Stimulated activated CD4-positive, alpha-beta T cell treated with anti-CD3 and anti-CD28 coated beads, Interleukin-1b, Interleukin-23, amount 100 ng/mL, for 1 hour (primary cell): ENCODE measurements at places on chromosomes 7 and 10.

- no peak for DNase-seq
These were observed 34.9 kb downstream of the IL15RA start for GRCh38 chr10:5942474-5942873.

GRCh38 chr10:43790147-43790546, 141.5 kb upstream of the ZNF32 start:
- DNase-seq = no peak

DNA sequence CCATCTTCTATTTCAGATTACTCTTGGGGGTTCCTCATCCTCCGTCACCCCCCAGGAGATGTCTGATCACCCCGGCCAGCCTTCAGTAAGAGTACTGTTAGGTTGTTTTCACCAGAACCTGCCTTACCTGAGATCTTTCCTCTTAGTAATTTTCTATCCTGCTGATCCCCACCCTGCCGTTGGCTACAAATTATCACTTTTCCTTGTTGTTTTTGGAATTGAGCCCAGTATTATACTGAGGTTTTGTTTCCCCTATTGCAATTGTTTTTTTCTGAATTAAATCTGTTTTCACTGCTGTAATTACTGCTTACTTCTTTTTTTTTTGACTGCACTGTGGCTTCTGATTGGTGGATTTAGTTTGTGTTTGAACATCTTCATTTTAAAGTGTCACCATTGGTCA, 14.7 kb downstream of the SPAM1 start:
- no peak for DNase-seq

DNA sequence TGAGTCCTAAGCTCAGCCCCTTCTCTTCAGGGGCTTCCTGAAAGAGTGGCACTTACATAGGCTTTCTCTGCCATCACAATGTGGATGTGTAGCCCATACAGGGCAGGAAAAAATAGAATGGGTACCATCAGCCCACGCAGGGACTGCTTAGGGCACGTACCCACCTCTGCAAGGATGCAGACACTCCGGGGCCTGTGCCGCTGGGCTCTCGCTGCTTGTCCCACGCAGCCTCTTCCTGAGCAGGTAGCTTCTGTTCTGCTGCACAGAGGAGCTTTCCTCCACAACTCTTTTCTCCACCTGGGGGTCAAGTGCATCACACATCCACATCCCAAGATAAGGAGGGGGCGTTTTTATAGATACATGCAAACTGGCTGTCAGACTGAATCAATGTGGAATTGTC, 34.3 kb downstream of the FRMPD2 start:
- no peak for DNase-seq

DNA sequence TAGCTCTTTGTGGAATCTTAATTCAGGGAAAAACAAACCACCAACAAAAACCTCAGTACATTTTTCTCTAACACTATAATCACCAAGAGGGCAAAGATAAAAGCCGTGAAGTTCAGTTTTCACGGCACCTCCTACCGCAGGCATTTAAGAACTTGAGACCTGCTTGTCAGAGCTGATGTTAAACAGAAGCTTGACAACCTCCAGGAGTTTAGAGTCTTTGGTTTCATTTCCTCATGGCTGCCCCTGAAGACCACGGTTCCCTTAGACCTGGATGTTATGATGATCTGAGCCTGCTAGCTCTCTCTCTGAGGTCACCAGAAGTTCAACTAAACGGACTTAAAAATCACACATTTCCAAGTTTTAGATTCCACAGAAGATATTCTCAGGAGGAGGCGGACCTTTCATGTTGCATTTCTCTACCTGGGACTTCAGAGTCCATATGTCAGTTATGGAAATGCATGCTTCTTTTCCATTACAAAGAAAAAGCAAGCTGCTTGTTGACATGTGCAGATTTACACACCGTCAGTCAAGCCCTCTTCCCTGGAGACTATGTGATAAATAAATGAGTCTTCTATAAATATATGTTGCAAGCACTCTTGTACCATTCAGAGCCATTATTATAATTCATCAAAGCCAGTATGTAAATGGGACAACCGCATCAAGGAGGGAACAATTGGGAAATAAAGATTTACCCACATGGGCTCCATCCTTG, 258.0 kb downstream of the GFRA1 start:
- no peak for DNase-seq

DNA sequence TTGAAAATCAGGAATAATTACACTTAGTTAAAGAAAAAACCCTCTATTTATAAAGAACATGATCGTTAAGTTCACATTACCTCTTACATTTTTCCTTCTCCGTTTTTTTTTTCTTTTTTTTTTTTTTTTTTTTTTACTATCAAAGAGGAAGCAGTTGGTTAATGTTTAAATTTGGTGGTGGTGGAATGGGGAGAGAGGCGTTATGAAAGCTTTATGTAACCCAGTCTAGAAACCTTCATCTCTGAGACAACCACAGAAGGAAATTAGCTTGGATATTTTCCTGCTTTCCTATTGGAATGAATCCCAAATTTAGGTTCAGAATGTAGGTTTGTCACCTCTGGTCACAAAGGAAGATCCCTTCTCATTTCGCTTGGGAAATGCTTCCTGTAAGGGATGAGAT, 31.5 kb upstream of the LHFPL3 start:
- DNase-seq = no peak

DNA sequence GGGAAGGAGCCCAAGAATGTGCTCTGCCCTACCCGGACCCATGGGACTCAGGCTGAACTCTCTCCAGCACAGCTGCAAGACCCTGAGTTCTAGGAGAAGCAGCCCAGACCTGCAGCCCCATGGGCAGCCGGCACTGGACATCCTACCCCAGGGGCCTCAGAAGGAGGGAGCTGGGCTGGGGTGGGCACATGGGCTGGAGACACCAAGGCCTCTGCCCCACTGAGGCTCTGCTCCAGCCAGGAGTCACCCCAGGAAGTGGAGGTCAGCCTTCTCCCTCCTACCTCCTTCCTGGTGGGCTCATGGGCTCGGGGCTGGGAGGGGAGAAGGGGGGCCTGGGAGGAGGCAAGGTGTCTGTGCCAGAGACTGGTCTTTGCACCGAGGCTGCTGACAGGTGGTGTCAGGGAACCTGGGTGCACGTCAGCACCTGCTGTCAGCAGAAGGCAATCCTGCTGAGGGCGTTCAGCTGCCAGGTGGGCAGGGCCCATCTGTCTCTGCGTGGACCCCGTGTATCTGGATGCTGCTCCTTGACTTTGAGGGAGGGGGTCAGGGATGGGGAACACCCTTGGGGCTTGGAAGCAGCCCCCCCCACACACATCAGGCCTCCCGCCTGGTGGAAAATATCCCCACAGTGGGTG, 95.2 kb downstream of the PDGFA start:
- DNase-seq = no peak

DNA sequence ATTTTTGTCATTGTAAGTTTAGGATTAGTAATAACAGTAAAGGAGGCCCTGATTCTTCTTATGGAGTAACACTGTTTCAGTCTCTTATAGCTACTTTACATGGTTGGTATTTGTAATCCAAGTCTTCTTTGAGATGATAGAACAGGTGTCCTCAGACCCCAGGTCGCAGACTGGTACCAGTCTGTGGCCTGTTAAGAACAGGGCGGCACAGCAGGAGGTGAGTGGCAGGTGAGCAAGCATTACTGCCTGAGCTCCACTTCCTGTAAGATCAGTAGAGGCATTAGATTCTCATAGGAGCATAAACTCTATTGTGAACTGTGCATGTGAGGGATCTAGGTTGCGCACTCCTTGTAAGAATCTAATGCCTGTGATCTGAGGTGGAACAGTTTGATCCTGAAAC, 77.3 kb downstream of the STK31 start:
- no peak for DNase-seq

DNA sequence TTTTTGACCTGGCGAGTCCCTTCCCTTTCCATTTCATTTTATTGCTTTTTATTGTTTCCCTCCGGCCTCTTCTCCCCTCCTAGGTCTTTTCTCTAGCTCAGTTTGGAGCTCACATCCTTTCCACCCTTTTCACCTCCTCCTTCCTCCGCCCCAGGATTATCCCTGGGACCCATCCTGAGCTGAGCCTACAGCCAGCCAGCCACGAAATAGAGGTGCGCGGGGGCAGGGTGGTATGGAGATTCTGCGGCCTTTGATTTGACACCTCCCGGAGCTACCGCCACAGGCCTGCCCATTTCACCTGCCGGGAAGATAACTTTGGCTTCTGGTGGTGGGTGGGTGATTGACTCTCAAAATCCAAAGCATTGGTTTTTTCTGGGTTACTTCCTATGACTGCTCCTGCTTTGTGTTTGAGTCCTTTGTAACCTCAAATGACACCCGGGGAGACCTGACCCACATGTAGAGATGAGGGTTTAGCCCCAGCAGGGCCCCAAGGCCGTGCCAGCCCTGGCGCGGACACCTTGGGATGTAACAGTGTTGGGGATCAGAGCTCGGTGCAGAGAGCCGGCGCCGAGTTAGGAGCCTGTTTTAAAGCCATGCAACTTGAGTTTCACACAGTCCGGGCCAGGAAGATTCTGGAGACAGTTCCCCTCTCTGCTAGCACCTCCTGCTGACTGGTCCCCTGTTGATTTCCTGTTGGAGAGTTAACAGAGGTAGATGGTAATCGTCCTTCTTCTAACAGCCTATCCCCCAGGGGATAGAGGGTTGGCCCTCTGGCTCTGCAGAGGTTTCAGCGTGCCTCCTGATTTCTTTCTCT, 1.5 kb downstream of the DUSP5 start:
- no peak for DNase-seq

GRCh38 chr10:70791386-70792039, 6.3 kb upstream of the TBATA start:
- no peak for DNase-seq
